Stimulated activated CD4-positive, alpha-beta T cell treated with anti-CD3 and anti-CD28 coated beads, Interleukin-15, amount 100 ng/mL, for 1 hour (primary cell): ENCODE measurements at places on chromosomes 12 and 14.

- DNase-seq, result no peak
These were observed 30.9 kb downstream of the BTBD7 start for GRCh38 chr14:93301821-93302447.

- no peak for DNase-seq
These were observed 25.2 kb downstream of the RASSF3 start for GRCh38 chr12:64635356-64635998.

DNA sequence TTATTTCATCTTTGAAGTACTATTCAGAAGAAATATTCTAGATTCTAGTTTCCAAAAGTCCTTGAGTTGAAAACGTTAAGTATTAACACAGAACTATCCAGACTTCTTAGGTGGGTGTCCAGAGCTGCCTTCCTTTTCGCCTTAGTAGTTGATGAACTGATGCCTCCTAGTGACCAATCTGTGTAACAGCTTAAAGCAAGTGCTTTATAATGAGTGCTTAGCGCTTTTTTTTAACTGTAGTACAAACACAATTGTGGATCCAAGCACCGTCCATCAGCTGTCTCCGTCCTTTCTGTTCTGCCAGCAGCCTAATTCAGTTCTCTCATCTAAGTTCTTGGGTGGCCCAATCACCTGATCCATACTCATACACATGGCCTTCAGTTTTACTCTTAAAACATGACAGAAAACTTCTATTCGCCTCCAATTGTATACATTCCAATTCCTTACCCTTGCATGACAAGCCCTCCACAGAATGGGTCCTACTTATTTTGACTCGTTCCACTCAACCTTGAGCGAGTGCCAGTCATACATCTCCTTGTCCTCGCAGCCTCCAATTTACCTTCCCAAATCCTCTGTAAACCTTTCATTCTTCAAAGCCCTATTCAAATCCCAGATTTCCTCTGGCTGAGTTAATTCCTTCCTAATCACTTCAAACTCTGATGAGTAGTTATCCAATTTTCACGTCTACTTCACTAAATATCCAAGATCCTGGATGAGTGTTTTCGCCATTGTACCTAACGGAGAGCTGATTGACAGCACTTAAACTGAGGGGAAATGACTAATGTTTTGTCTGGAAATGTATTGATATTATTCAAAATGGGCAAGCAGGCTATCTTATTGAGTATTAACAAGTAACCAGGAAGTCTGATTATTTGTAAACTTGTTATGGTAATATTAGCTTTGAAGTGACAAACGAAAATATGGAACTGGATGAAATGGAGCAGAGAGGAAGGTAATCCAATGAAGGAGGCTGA is 5.8 kb upstream of the PHLDA1 start:
- no peak for DNase-seq

- DNase-seq, result no peak
These were observed 19.9 kb upstream of the MSI1 start for GRCh38 chr12:120388691-120389481.

DNA sequence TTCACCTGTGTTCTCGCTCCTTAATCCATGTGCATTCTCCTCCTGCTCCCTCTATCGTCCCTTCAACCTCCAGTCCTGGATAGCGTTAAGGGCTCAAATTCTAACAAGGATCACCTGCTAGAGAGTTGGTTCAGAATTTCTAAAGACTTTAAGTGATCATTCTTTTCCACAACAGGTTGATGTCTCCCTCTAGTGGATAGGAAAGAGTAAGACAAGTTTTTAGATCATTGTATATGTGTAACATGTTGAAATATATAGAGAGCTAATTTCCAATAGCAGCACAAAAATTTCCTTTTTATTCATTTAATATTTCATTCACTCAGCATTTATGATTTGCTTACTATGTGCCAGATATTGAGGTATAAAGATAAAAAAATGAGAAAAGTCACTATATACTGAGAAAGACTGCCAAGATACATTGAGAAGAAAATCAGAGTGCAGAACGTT is 9.3 kb upstream of the ESR2 start:
- no peak for DNase-seq

GRCh38 chr12:50597200-50598195 is 92.7 kb downstream of the DIP2B start:
- peak; percentile 22 for DNase-seq

GRCh38 chr12:53450936-53451335 is 966 bp upstream of the PCBP2 start:
- no peak for DNase-seq

GRCh38 chr12:50564237-50564947 is 59.6 kb downstream of the DIP2B start:
- no peak for DNase-seq

DNA sequence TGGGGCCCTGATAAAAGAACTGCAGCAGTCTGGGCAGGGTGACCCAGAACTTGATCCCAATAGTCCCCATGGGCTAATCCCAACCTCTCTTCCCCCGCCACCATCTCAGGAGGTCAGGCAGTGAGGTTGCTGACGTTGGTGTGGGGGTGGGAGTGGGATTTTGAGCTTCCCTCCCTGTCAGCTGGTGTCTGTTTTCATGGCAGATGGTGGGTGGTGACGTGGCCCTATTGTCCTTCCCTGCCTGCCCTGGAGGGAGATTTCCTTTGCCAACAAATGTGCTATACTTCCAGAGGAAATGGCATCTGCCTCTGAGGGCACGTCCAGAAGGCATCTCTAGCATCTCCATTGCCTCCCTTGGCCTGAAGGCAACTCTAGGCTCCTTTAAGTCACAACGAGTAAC is 37.7 kb downstream of the NEUROD4 start:
- DNase-seq, result no peak

DNA sequence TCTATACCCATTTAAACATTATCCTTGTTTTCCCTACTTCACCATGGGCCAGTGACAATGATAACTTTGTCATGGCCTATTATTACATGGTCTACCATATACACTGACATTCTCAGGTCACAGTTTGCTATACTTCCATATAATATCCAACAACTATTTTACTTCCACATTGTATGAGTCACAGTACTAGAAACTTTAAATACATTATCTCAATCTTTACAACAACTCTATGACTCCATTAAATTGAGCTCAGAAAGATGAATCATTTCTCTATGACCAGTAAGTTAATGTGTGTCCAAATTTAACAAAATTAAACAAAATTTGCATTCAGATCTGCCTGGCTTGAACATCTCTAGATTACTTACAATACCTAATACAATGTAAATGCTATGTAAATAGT is 93.9 kb downstream of the PLEKHG7 start:
- no peak for DNase-seq

GRCh38 chr12:111488798-111489197 is 83.1 kb downstream of the SH2B3 start:
- no peak for DNase-seq

GRCh38 chr14:98138666-98139065 is 1133.3 kb downstream of the BCL11B start:
- DNase-seq, result peak; percentile 24

GRCh38 chr12:102939670-102940222 is 17.7 kb upstream of the ASCL1 start:
- DNase-seq, result no peak

GRCh38 chr14:33120966-33121365 is 182.3 kb downstream of the NPAS3 start:
- no peak for DNase-seq

- no peak for DNase-seq
These were observed 28.7 kb downstream of the FBXO21 start for GRCh38 chr12:117161460-117162166.

- no peak for DNase-seq
These were observed 45.0 kb upstream of the GSG1 start for GRCh38 chr12:13148485-13148847.

DNA sequence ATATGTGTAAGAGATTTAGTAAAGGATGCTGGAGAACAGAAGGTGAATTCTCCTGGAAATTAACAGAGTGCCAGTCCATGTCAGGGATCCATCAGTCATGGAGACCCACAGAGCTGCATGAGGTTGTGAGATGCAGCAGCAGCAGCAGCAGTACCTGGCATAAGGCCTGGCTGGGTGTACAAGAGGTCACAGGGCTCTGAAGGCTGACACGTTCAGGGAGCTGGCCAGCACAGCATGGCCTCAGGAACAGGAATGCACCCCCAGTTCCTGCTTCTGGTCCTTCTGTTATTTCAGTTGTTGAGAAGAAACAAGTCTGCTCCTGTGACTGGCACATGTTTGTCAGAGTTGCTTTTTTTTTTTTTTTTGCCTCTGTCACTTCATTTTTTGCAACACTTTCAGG is 210.8 kb downstream of the CNTN1 start:
- DNase-seq, result no peak

- DNase-seq, result no peak
These were observed 66.6 kb downstream of the ERGIC2 start for GRCh38 chr12:29314416-29314815.

DNA sequence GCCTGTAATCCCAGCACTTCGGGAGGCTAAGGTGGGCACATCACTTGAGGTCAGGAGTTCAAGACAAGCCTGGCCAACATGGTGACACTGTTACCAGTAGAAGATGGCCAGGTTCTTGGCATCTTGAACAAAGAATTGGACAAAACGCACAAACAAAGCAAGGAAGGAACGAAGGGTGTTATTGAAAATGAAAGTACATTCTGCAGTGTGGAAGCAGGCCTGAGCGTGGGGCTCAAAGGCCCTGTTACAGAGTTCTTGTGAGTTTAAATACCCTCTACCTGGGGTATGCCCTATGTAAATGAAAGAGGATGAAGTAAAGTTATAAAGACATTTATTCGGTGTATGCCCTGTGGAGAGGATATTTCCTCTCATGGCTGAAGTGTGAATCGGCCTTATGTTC is 20.8 kb upstream of the CDK17 start:
- DNase-seq, result no peak

DNA sequence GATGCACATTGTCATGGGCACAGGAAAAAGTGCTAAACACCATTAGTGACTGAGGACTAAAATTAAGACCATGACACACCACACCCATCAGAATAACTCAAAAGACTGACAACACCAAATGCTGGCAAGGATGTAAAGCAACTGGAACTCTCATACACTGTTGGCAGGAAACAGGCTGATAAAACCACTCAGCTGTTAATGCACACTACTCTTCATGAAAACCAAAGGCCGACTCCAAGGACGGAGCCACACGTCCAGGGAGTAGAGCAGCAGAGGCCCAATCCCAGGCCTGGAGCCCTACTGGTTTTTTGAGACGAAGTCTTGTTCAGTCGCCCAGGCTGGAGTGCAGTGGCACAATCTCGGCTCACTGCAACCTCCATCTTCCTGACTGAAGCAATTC is 6.4 kb downstream of the RAD52 start:
- no peak for DNase-seq

DNA sequence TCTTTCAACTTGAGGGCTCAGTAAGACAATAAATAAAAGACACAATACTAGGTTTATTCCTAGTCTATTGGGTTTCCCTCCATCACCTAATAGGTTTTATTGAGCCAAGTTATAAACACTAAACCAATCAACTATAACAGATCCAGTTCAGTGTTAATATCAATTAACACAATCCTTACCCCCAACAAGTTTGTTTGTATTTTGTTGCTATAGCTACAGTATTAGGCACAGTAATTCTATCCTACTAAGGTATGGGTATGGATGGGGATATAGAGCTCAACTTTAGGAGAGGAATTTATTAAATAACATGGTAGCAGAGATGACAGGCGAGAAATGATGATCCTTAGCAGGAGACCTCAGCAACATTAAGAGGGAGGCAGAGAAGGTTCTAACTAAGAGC is 13.3 kb downstream of the PPP4R3A start:
- no peak for DNase-seq

DNA sequence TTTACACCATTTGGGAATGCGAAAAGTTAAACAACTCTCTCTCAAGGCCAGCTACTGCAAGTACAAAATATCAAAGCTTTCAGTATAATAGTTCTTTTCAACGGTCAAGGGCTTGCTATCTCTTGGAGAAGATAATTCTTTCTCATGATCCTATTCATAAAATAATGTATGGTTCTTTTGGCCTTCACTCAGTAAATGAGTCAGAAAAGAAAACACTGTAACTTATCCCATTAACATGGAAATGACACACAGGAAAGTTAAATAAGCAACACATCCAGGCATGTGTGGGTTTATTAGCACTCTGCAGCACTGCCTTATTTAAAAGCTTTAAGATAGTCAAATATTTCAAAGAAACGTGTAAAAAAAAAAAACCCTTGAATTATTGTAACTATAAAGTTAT is 36.9 kb downstream of the ZFC3H1 start:
- DNase-seq, result no peak

- DNase-seq, result no peak
These were observed 72.0 kb downstream of the NUMB start for GRCh38 chr14:73386342-73386741.
